ENCODE measurements at places on chromosomes 6 and 20.

GRCh38 chr6:103798166-103798565, 1061.6 kb downstream of the HACE1 start:
- DNase-seq = no peak

- DNase-seq = no peak
Observed at GRCh38 chr20:51492167-51493092, 50.1 kb downstream of the NFATC2 start.

DNA sequence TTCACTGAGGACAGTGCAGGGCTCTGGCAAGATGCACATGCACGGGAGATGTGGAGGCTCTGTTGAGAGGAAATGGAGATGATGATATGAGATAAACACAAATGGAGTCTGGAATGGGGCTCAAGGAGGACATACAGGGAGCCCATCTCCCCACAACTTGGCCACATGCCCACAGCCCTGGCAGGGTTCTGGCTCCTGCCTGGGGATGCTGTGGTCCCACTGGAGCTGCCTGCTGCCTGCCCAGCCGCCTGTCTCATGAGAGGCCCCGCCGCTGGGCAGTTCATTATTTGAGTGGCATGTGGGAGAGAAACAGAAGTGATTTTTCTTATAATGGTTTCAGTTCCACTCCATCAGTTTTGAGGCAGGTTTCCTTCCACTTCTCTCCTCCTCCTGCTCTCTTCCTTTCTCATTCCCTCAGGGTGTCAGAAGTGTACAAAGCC, 133.6 kb upstream of the TRAF3IP2 start:
- DNase-seq = no peak

DNA sequence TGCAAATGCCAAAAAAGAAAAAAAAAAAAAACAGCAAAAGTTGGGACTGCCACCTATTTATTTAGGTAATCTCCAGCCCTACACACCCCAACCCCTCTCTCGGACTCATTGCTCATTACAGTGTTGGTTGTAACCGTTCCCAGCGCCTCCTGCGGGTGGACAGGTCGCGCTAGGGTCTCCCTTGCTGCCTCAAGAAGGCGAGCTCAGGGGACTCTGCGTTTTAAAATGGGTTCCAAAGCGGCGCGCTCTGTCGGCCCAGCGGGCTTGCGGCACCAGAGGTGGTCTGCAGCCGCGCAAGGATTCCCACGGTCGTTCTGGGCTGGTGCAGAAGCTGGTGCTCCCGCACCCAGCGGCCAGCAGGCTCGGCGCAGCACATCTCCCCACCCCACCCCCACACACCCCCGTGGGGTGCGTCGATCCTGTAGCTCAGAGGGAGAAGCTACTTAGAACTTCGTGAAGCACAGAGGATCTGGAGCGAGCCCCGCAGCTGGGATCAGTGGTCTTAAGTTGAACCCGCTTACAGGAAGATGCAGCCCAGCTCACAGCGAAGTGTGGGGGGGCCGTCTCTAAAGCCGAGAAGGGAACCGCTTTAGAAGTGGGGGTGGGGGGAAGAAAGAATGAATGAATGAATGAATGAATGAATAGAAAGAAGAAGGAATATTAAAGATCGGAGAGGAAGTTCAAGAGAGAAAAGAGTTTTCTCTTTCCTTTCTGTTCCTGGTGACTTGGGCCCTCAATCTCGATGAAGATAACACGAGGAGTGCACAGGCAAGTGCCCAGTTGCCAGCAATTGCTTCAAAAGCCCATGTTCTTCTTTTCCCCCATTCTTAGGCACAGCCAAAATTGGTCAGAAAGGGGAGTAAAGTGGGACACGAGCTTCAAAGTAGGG, 780 bp downstream of the TFAP2A start:
- DNase-seq = no peak

DNA sequence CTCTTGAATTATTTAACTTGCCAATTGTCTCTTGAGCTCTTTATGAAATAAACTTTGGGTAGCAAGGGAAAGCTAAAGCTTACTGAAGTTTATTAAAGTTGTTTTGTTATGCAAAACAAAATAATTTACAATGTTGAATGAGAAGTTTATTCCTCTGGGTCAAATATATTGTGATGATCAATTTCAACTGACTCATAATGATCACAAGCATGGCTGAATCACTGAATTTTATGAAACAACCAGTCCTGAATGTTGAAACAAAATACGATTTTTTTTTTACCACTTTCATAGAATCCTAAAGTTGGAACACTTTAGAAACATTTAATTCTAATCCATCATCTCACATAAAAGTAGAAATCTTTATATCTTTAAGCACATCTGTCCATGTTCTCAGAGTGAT, 110.3 kb downstream of the RWDD2A start:
- DNase-seq = no peak

DNA sequence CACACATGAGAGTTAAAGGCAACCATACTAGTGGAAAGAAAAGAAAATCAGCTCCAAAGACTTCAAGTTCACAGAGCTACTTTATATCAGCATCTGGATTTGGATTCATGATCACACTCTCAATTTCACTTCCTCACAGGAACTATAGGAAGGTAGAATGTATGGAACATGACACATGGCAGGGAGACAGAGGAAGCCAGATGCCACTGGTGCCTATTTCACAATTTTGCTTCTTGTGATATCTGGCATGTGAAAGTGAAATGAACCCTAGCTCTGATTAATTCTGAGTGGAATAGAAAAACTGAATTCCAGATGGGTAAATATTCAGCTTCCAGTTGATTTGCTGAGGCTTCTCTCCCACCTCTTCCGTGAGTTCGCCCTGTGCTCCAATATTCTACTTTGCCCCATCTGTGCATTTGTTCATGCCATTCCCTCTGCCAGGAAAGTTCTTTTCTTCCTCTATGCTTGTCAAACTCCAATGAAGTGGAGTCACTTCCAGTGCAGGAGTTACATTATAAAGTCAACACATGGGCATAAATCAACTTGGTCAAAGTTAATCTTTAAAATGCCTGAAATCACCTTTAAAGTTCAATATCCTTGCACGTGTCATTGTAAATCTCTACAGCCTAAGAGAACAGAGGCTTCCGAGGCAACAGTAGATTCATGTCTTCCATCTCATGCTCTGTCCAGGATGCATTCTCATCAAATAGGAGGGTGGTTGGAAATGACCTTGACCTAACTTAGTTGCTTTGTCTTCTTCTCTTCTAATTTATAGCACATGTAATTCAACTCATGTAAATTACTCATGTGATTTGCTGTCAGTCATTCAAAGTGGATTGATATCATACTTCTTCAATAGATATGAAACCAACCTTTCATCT, 275.3 kb downstream of the HIVEP2 start:
- no peak for DNase-seq

- no peak for DNase-seq
Observed at GRCh38 chr20:51970858-51971257, 168.5 kb upstream of the SALL4 start.
